ENCODE measurements at places on chromosomes 16 and 17.

DNA sequence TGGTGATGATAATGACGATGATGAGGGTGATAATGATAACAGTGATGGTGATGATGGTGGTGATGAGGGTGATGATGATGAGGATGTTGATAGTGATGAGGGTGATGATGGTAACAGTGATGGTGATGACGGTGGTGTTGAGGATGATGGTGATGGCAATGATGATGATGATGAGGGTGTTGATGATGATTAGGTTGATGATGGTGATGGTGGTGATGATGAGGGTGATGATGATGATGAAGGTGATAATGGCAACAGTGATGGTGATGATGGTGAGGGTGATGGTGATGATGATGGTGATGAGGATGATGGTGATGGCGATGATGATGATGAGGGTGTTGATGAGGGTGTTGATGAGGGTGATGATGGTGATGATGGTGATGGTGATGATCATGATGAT is 93.8 kb upstream of the ZNF469 start:
- no peak for DNase-seq

- DNase-seq: no peak
These were observed 13.8 kb upstream of the ACSF2 start for GRCh38 chr17:50412188-50412732.

DNA sequence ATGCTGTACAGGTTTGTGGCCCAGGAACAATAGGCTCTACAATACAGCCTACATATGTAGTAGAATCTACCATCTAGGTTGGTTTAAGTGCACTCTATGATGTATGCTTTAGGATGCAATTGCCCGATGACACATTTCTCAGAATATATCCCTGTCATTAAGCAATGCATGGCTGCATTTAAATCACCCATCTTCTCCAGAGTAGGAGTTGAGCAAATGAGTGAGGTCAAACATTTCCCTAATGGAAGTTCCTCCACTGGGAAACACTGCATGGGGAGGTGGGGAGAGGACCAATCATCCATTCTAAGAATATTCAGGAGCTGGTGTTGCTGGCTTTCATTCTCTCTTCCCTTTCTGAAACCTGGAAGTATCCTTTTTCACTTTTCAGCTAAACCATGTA is 2.0 kb upstream of the PCTP start:
- DNase-seq: no peak

GRCh38 chr16:60279061-60279665 is 1545.0 kb upstream of the GOT2 start:
- no peak for DNase-seq

DNA sequence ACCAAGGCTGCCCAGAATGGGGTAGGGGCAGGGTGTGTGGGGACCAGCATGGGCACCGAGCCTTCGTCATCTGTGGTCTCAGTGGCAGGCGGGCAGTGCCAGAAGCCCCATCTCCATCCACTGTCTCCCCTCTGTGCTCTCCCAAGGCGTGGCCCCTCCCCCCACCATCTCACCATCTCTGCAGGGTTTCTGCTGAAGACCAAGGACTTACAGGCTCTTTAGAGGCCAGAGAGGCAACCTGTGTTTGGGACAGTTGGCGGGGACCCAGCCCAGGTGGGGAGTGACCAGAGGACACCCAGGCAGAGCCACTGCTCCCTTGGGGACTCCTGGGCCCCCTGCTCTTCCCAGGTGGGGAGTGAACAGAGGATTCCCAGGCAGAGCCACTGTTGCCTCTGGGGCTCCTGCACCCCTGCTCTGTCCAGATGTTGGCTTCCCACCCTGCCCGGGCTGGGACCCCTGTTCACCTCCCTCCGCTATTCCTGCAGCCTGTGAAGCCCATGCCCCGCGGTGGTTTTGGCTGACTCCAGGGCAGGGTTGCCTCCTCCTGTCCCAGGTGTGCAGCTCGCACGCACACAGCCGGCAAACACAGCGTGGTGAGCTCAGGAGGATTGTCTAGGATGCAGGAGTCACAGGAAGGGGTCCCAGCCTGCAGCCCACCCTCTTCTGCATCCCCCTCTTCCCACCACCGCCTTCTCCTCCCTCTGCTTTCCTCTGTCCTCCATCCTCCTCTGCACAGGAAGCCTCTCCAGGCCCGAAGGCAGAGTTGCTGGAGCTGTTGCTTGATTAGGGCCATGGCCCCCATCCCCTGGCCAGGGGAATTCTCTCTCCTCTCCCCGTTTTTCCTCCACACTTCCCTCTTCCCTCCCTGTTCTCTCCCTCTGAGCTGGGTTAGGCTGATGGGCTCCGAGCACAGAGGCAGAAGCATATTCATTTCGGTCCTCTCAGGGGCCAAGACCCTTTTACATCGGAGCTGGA is 45.0 kb downstream of the SLC7A5 start:
- DNase-seq: no peak

GRCh38 chr16:77227745-77228144 is 28.5 kb downstream of the SYCE1L start:
- DNase-seq: no peak
